Activated naive CD8-positive, alpha-beta T cell treated with anti-CD3 and anti-CD28 coated beads, Interleukin-2, amount 50 U/mL, for 24 hours (primary cell): ENCODE measurements at places on chromosomes 7 and 10.

- no peak for DNase-seq
Observed at GRCh38 chr7:98091061-98091460, 15.6 kb upstream of the LMTK2 start.

DNA sequence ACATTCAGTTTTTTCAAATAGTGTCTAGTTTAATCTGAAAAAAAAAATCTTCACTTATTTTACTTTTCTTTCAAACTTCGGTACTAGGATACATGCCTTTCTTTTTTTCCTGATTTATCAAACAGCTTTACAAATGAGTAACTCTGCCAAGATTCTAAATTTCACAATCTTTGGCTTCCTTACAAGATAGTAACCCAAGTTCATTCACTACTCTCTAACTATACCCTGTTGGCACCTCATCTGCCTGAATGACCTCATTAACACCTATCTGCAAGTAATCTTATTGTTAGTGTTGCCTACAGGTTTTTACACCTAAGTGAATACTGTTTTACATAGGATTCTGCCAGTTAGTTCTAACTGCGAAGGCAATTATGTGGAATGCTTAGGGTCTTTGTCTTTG is 159.8 kb downstream of the FOXP2 start:
- no peak for DNase-seq

DNA sequence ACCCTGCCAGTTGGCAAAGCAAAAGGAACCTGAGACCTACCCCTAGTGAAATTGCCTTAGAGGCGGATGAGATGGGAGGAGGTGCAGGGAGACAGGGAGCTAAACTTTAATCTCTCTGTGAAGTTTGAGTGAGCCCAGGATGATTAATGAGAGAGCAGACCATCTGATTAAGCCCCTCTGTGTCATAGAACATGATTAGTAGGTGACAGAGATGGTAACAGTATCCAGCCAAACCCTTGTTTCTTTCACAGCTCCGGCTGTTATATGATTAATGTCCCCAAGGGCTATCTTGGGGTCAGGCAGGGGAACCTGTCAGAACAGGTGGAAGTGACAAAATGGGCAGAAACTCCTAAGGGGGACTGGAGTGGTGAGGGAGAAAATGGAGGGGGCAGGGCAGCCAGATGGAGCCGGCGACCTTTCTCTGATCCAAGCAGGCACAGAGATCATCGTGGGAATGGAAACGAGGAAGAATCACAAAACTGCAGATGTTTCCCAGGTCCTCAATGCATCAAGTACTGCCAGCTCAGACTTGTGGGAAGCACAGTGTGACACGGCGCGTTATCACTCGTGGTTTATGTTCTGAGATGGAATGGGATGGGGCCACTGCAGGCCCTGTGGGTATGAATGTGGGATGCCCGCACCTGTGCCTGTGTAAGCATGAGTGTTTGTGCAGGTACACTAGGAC is 684.2 kb downstream of the LRMDA start:
- no peak for DNase-seq

GRCh38 chr10:103651783-103652476 is 158.4 kb downstream of the NEURL1 start:
- no peak for DNase-seq

GRCh38 chr7:104208421-104208780 is 588 bp upstream of the ORC5 start:
- no peak for DNase-seq
